ENCODE measurements at places on chromosomes 13 and 19.

- no peak for DNase-seq
Measured at GRCh38 chr19:32877977-32878745, 8.6 kb upstream of the SLC7A9 start.

GRCh38 chr13:27083183-27083582 is 88.4 kb downstream of the USP12 start:
- no peak for DNase-seq

- DNase-seq = no peak
Measured at GRCh38 chr13:51995677-51996551, 15.3 kb downstream of the ATP7B start.

GRCh38 chr19:9935506-9936325 is 599 bp downstream of the OLFM2 start:
- DNase-seq = no peak

- no peak for DNase-seq
Measured at GRCh38 chr13:106796280-106797047, 228.5 kb upstream of the ARGLU1 start.

DNA sequence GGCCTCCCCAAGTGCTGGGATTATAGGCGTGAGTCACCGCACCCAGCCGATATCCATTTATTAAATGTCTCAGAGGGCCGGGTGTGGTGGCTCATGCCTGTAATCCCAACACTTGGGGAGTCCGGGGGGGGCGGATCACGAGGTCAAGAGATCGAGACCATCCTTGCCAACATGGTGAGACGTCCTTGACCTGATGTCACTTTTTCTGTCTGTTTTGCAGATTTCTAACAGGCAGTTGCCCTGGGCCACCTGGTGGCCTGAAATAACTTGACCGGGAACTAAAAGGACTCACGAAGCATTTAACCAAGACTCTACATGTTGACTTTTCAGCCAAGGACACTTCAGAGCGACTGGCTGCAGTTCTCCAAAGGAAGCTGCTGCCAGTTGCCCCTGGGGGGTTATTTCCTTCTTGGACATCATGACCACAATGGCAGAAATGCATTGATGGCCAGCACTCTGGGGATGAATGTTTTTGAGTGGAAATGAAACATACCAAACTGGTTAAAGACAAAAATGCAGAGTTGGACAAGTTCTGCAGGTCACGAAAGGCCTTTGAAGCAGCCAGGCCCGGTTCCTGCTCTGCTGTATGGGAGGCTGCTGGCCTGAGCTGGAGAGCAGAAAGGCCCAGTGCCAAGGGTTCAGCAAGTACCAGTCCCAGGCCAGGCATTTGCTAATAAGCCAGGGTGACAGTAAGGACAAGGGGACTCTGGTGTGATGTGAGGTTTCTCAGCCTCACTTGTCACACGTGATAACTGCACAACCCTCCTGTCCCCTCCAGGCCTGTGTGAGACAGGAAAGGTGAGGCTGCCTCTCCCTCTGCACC is 8.3 kb downstream of the ZNF837 start:
- DNase-seq = no peak

Measured in activated T-cell treated with anti-CD3 and anti-CD28 coated beads, Interleukin-2, amount 50 U/mL, for 72 hours (primary cell).